PC-9 (cell line): ENCODE measurements at places on chromosomes 7 and 10. TPM values are rescaled to one million over a fixed set of nuclear protein-coding genes. Genes with fewer than 3 reads are reported as not detected.

- peak overlapping the region; percentile 95 for H3K4me3 ChIP-seq
- H3K27me3 ChIP-seq = no peaks in the 10 kb centered on the region
- peak; percentile 36 for DNase-seq
- 0 out of 2 replicates have a peak, but pooled peaks cover 6% of the 10 kb centered on the region for H3K36me3 ChIP-seq
These were observed 961 bp downstream of the SCRN1 start for GRCh38 chr7:29988424-29989256.

GRCh38 chr10:22649994-22650393, 64.4 kb downstream of the PIP4K2A start:
- H3K27me3 ChIP-seq = no peaks in the 10 kb centered on the region
- H3K4me3 ChIP-seq = no peak overlapping the region
- H3K27ac ChIP-seq = no peak overlapping the region
- H3K36me3 ChIP-seq = no peaks in the 10 kb centered on the region

PIK3AP1 gene
- total RNA-seq = 1.1 and 1.7 TPM in 2 replicates

GRCh38 chr10:126684171-126684745, 13.8 kb upstream of the C10orf90 start:
- H3K4me1 ChIP-seq = no peaks in the 10 kb centered on the region
- no peak overlapping the region for H3K27ac ChIP-seq

DNA sequence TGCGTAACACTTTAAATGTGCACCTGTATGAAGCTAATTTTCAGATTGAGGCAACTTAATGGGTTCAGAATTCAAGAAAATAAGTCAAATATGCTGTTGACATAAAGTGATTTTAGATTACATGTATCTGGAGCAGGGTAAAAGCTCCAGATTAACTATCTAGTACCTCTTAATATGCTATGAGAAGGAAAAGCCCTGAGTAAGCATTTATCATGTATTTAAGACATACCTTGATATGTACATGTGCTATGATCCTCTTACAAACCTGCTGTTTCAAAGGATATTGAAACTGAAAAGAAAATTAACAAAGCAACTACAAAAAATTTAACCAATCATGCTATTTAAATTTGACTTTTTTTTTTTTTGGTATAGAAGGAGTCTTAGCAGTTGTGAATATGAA, 4.5 kb downstream of the SPAG6 start:
- no peak overlapping the region for H3K27ac ChIP-seq
- no peaks in the 10 kb centered on the region for H3K36me3 ChIP-seq
- DNase-seq = no peak

DNA sequence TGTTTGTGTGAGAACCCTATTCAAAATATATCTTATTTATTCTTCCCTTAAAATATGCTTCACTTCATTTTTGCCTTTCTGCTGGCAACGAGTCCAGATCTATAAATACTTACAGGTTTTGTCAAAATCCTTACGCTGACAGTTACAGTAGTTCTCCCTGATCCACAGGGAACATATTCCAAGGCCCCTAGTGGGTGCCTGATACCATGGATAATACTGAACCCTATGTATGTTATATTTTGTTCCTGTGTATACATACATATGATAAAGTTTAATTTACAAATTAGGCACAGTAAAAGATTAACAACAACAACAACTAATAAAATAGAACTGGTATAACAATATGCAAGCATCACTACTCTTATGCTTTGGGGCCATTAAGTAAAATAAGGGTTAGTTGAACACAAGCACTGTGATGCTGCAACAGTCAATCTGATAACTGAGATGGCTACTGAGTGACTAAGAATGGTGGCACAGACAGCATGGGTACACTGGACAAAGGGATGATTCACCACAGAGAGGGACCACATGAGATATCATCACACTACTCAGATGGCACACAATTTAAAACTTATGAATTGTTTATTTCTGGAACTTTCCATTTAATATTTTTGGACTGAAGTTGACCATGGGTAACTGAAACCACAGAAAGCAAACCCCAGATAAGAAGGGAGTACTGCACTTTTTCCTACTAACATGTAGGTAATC, 29.4 kb upstream of the PCGF5 start:
- no peak overlapping the region for H3K27ac ChIP-seq
- DNase-seq = no peak
- no peaks in the 10 kb centered on the region for H3K4me1 ChIP-seq

FEZF1 gene
- total RNA-seq = not detected in 2 replicates

- no peak for DNase-seq
- H3K27ac ChIP-seq = no peak overlapping the region
- no peaks in the 10 kb centered on the region for H3K27me3 ChIP-seq
- H3K36me3 ChIP-seq = no peaks in the 10 kb centered on the region
- H3K4me1 ChIP-seq = 0 out of 2 replicates have a peak, but pooled peaks cover 3% of the 10 kb centered on the region
These were observed 22.0 kb upstream of the SLC26A4 start for GRCh38 chr7:107638594-107638993.

GRCh38 chr7:71553306-71553705, 421.4 kb downstream of the GALNT17 start:
- no peak overlapping the region for H3K4me3 ChIP-seq
- H3K27me3 ChIP-seq = no peaks in the 10 kb centered on the region; the same call in 1 of the 2 replicates

- H3K36me3 ChIP-seq = no peaks in the 10 kb centered on the region
- H3K4me3 ChIP-seq = no peak overlapping the region
- H3K27ac ChIP-seq = no peak overlapping the region
- peaks cover 6% of the 10 kb centered on the region for H3K4me1 ChIP-seq
- DNase-seq = no peak
These were observed 51.4 kb upstream of the SLC29A3 start for GRCh38 chr10:71267508-71268240.

- no peak overlapping the region for H3K4me3 ChIP-seq
- no peak overlapping the region for H3K27ac ChIP-seq
- DNase-seq = no peak
- no peaks in the 10 kb centered on the region for H3K36me3 ChIP-seq
- H3K4me1 ChIP-seq = no peaks in the 10 kb centered on the region
- no peaks in the 10 kb centered on the region for H3K27me3 ChIP-seq
These were observed 220.8 kb upstream of the PHYHIPL start for GRCh38 chr10:58955615-58956014.

SLC29A3 gene
- total RNA-seq = 24.1 and 35.7 TPM in 2 replicates

GRCh38 chr10:86711513-86712316, 43.4 kb downstream of the LDB3 start:
- peak overlapping the region; percentile 78 for H3K4me3 ChIP-seq
- no peaks in the 10 kb centered on the region for H3K27me3 ChIP-seq
- peak overlapping the region; percentile 34; the same call in 1 of the 2 replicates for H3K27ac ChIP-seq
- no peaks in the 10 kb centered on the region for H3K4me1 ChIP-seq
- no peaks in the 10 kb centered on the region for H3K36me3 ChIP-seq

WIPF3 gene
- 0.25 and 0.26 TPM in 2 replicates for total RNA-seq

DNA sequence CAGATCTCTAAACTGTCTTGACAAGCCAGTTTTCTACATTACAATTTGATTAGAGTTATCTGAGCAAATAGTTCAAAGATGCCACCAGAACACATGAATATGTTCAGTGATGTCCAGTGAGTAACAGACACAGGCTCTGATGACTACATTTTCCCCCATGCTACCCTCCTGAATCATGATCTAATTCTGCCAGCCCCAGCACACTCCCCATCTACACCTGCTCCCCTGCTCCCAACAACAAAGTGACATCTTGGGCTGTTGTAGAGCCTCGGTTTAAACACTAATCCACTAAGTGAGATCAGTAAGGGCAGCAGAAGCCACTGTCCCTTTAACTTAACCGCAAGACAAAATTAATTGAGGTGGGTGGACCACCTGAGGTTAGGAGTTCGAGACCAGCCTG, 104.6 kb downstream of the PROSER2 start:
- no peaks in the 10 kb centered on the region for H3K27me3 ChIP-seq
- H3K4me3 ChIP-seq = no peak overlapping the region
- no peak overlapping the region for H3K27ac ChIP-seq
- no peak for DNase-seq

GRCh38 chr10:49140304-49141177, 6.7 kb upstream of the FAM170B start:
- H3K27ac ChIP-seq = no peak overlapping the region
- H3K4me3 ChIP-seq = no peak overlapping the region
- H3K4me1 ChIP-seq = no peaks in the 10 kb centered on the region
- no peaks in the 10 kb centered on the region for H3K36me3 ChIP-seq
- no peak for DNase-seq

GRCh38 chr10:116097239-116097784, 175.7 kb downstream of the GFRA1 start:
- H3K27ac ChIP-seq = no peak overlapping the region
- no peaks in the 10 kb centered on the region for H3K36me3 ChIP-seq
- peaks cover 34% of the 10 kb centered on the region; the same call in 1 of the 2 replicates for H3K27me3 ChIP-seq
- no peaks in the 10 kb centered on the region for H3K4me1 ChIP-seq
- DNase-seq = no peak

DNA sequence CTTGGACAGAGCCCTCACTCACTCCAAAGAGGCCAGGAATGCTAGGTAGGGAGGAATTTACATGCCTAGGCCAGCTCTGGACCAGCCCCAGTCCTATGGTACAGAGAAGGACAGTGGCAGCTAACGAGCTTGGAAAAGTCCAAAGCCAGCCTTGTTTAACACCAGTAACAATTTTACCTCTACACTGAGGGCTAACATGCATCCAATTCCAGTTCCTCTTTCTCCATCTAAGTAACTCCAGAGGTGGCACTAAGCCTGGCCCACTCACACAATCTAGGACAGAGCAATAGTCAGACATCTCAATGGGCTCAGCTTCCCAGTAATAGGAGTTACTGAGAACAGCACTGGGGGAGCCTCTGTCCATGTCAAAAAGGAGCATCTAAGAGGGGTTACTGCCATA, 5.7 kb upstream of the LCOR start:
- no peak overlapping the region for H3K27ac ChIP-seq
- H3K36me3 ChIP-seq = no peaks in the 10 kb centered on the region
- H3K4me3 ChIP-seq = no peak overlapping the region
- H3K27me3 ChIP-seq = no peaks in the 10 kb centered on the region
- DNase-seq = no peak
- H3K4me1 ChIP-seq = no peaks in the 10 kb centered on the region
